ENCODE measurements at places on chromosomes 7 and 10.

- DNase-seq, result no peak
Observed at GRCh38 chr10:110068780-110069179, 61.0 kb downstream of the ADD3 start.

- no peak for DNase-seq
Observed at GRCh38 chr10:26423722-26424121, 14.4 kb upstream of the APBB1IP start.

DNA sequence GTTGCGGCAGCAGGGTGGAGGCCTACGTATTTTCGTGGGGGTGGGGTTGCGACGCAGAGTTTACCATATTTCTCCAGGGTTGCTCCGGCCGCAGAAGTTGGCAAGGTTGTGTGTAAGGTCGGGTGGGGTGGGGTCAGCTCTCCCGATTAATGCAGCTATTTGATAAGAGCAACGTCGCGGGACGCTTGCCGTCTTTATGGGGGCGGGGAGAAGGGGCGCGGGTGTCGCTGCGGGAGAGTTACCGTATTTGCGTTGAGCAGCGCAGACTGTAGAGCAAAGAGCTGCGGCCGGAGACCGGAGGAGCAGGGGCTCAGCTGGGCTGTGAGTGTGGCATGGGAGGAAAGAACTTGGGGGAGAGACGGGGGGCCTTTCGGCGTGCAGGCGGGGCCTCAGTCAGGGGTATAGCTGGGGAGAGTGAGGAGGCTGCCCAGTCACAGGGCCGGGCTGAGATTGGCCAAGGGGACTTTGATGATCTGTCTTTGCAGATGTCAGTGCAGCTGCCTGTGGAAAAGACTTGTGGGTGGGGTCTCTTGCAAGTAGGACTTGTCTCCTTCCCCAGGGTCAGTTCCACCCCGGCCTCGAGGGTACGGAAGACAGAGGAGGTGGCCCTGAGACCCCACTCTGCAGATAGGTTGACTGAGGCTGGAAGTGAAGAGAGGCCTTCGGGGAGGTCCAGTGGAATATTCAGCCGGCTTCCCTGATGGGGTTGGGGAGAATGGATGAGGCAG lies 26.6 kb downstream of the ZNF775 start:
- DNase-seq, result peak; percentile 57

DNA sequence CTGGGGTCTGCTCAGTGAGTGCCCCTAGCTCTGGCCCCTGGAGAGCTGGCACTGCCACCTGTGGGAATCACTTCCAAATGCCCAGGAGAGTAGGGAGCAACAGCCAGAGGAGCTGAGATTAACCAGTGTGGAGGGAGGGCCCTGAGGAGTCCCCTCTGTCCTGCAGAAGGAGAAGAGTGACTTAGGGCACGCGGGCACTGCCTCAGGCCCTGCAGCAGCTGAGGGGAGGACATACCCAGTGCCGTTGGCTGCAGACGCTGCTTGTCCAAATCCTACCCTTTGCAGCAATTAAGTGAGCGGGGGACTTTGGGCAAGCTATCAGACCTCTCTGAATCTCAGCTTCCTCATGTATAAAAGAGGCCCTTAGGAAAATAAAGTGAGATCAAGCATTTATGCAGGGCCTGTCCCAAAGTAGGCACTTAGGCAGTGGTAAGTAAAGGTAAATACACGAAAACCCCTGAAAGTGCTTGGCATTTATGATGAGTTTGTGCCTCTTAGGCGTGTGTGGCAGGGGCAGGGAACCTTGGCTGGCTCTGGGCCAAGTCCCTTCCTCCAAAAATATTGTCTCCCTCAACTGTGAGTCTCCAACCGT lies 16.9 kb downstream of the PRF1 start:
- no peak for DNase-seq

- peak; percentile 17 for DNase-seq
Observed at GRCh38 chr7:26090927-26091519, 61.0 kb upstream of the NFE2L3 start.

DNA sequence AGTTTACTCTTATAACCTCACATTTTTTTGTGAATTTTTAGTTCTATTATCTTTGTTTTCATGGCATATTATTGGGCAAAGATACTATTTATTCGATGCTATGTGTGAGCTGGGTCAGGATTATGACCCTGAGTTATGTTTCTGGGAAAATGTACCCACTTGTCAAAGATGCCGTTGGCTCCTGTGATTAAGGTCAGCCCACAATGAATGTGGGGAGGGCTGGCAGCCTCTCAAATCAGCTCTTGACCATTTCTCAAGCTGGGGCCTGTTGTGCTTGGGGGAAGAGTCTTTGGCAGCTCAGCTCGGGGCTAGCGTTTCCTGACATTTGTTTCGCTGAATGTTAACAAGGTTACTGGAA lies 97.5 kb downstream of the TCF7L2 start:
- DNase-seq, result no peak

- DNase-seq, result no peak
Observed at GRCh38 chr10:5814110-5815107, 1.2 kb upstream of the GDI2 start.
